ENCODE measurements at places on chromosomes 6 and 20. TPM values are rescaled to one million over a fixed set of nuclear protein-coding genes. Genes with fewer than 3 reads are reported as not detected.

TAF4 gene
- total RNA-seq: 26.8 TPM

KAT14 gene
- total RNA-seq: 11.4 TPM

DNA sequence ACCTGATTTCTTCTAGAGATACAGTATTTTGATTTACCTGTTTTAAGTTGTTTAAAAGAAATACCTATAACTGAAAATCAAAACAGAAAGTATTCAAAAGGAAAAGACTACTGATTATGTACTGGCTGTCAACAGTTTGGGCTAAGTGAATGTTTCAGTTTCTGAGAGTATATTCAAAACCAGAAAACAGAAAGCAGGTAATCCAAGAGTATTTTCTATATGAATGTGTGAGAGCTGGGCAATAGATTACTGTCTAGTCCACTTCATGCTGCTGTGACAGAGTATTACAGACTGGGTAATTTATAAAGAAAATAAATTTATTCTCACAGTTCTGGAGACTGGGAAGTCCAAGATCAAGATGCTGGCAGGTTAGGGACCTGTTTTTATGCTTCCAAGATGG, 261.0 kb downstream of the ARHGAP18 start:
- no peak for DNase-seq

- DNase-seq: peak; percentile 48
Observed at GRCh38 chr6:29705389-29706231, 17.6 kb upstream of the HLA-F start.

DNA sequence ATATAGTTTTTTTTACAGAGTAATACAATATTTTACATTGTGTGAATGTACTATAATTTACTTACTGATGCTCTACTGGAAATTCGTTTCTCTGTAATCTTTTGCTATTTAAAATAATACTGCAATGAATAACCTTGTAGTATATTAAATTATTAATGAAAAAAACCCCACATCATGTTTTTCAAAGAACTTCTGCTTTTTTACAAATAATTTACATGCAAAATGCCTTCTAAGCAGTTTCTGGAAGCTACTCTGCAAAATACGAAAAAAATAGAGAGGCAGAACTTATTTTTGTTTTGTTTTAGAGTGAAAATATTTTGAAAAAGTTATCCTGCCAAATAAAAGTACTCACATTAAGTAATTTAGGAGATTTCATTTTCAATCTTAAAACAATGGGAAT, 165.8 kb upstream of the SIM1 start:
- DNase-seq: no peak

DNA sequence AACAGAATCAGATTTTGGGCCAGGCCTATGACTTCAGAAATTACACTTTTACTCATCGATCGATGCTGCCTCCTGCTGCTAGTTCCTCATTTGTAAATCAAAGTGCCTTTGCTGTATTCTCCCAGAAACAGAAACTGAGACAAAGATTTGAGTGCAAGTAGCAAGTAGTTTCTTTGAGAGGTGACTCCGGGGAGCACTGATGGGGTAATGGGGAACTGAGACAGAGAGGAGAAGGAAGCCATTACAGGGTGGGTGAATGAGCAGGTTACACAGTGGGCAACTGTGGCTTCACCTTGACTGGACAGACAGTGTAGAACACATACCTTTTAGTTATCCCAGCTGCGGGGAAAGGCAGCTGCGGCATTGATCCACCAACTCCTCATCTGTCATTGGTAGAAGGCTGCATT, 9.7 kb upstream of the CD40 start:
- no peak for DNase-seq

DNA sequence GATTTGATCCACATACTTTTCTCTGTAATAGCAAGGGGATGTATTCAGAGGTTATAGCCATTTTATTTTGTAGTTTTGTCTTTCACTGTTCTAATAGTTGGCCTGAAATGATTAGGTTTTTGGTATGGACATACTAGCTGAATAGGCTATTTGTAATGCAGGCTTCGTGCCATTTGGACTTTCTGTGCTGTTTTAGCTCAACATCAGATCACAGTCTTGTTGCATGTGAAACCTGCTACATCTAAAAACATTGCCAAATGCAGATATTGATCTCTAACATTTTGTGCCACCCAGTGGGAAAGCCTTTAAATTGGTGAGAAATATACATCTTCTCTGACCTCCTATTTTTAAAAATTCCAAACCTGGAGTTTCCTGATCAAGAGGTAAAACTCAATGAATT, 157.5 kb upstream of the SCGN start:
- no peak for DNase-seq

- no peak for DNase-seq
Observed at GRCh38 chr6:33843131-33844121, 39.6 kb upstream of the MLN start.

All from HCT116 (cell line).